ENCODE measurements at places on chromosomes 2 and 18. TPM values are rescaled to one million over a fixed set of nuclear protein-coding genes. Genes with fewer than 3 reads are reported as not detected.

DNA sequence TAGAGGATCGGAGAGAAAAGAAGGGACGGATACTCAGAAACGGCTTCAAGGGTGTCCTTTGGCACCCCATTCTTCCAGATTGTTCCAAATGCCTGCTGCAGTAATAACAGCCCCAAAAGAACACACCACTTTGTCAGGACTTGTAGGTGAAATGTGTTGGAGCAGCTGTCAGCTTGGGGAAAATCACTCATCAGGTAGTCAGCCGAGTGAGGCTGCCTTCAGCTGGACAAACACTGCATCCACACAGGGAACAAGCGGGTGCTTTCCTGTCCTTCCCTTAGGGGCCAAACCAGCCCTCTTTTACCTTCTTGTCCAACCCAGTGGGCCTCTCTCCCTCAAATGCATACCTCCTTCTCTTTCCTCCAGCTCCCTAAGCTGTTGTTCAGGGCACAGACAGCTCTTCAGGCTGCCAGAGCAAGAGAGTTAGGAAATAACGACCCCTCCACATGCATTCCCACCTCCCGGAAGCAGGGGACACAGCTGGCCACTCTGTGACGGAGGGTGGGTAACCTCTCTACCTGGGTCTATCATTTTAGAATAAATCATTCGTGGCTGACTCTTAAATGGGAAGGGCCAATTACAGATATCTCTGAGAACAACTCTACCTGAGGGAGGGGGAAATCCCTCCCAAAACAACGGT is 48.1 kb downstream of the BCL11A start:
- no peak overlapping the region for H3K27ac ChIP-seq
- no peak for DNase-seq
- no peaks in the 10 kb centered on the region for H3K36me3 ChIP-seq
- H3K4me3 ChIP-seq = no peak overlapping the region

Gene AGBL5
- 49.6 TPM for polyA plus RNA-seq

GRCh38 chr18:77557046-77557587 is 307.5 kb downstream of the GALR1 start:
- H3K27ac ChIP-seq = no peak overlapping the region
- no peak overlapping the region for H3K4me3 ChIP-seq
- H3K27me3 ChIP-seq = no peaks in the 10 kb centered on the region
- no peak for DNase-seq
- H3K36me3 ChIP-seq = no peaks in the 10 kb centered on the region
- no peaks in the 10 kb centered on the region for H3K4me1 ChIP-seq

- peak overlapping the region; percentile 47 for H3K4me3 ChIP-seq
- peak; percentile 35 for DNase-seq
- peak overlapping the region; percentile 94 for H3K27ac ChIP-seq
- no peaks in the 10 kb centered on the region for H3K27me3 ChIP-seq
- H3K4me1 ChIP-seq = peaks cover 26% of the 10 kb centered on the region
These were observed 22.5 kb downstream of the TEX44 start for GRCh38 chr2:231615058-231615671.

GRCh38 chr18:55427951-55428350 is 160.0 kb downstream of the TCF4 start:
- no peaks in the 10 kb centered on the region for H3K36me3 ChIP-seq
- DNase-seq = no peak
